ENCODE measurements at places on chromosomes 16 and 17.

GRCh38 chr16:56517206-56517605 lies 2.6 kb downstream of the BBS2 start:
- DNase-seq = no peak

GRCh38 chr17:59389066-59389465 lies 57.6 kb downstream of the YPEL2 start:
- no peak for DNase-seq

DNA sequence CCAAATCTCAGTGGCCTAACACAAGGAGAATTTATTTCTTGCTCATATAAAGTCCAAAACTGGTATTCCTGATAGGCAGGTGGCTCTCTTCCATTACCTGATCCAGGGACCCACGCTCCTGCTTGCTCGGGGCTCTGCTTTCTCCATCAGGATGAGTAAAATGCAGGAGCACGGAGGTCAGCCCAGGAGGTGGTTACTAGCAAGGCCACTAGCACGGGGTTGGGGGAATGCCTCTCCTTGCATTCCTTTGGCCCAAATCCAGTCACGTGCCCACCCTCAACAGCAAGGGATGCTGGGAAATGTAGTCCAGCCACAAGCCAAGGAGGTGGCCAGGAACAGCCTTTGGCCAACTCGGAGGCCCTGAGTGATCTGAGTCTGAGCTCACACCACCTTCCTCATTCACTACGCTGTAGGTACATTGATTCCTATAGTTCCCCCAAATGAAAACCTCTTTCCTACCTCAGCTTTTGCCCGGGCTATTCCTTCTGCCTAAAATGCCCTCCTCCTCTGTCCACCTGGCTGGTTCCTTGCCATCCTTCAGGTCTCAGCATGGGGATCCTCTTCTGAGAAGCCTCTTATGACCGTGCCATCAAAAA lies 38.3 kb upstream of the HAPSTR1 start:
- no peak for DNase-seq

GRCh38 chr17:47352848-47353247 lies 29.1 kb downstream of the EFCAB13 start:
- DNase-seq = no peak

DNA sequence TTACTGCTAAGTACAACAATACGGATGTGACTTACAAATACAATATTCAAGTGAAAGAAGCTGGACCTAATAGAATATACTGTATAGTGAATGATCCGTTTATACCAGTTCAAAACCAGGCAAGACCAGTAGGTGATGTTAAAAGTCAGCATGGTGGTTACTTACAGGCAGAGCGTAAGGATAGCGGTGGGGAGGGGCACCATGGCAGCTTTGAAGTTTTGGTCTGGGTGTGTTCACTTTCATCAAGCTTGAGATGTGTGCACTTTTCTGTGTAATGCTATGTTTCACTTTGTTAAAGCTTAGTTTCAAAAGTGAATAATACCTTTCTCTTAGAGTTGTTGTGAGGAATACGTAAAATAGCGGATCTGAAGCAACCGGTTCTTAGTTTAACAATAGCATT lies 16.5 kb upstream of the SLC35G3 start:
- DNase-seq = no peak

DNA sequence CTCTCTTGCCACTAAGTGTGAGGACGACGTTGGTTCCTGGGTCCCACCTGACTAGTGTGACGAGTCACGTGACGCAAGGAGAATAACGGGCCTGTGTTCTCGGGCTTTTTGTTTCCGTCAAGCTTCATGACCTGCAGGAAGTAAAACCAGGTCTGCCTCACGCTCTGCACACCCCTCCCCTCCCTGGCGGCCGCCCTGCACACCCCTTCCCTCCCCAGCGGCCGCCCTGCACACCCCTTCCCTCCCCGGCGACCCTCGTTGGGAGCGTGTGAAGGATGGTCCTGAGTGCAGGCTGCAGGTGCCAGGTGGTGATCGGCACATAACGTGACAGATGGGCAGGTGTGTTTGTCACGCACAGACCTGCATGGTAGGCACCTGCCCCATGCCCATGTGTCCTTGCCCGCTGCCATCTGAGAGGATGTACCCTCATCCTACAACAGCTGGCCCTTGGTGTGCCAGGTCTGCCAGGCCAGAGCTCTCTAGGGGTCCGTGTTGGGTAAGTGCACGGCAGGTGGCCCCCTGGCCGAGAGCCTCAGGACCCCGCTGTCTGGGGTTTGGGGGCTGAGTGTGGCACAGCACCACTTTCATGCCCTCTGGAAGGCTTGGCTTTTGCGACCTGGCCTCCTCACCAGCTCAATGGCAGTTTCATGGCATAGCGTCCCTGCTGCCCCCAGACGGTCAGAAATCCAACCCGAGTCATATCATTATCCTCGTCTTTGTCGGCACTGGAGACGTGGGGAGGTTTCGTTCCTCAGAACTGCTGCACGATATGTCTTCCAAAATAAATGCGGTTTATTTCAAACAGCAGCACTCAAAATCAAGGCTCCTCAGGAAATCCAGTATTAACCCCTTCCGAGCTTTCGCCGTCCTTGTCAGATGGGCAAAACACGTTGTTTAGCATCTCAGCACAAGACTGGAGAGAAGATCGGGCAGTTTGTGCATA lies 191.8 kb upstream of the CHMP6 start:
- no peak for DNase-seq

DNA sequence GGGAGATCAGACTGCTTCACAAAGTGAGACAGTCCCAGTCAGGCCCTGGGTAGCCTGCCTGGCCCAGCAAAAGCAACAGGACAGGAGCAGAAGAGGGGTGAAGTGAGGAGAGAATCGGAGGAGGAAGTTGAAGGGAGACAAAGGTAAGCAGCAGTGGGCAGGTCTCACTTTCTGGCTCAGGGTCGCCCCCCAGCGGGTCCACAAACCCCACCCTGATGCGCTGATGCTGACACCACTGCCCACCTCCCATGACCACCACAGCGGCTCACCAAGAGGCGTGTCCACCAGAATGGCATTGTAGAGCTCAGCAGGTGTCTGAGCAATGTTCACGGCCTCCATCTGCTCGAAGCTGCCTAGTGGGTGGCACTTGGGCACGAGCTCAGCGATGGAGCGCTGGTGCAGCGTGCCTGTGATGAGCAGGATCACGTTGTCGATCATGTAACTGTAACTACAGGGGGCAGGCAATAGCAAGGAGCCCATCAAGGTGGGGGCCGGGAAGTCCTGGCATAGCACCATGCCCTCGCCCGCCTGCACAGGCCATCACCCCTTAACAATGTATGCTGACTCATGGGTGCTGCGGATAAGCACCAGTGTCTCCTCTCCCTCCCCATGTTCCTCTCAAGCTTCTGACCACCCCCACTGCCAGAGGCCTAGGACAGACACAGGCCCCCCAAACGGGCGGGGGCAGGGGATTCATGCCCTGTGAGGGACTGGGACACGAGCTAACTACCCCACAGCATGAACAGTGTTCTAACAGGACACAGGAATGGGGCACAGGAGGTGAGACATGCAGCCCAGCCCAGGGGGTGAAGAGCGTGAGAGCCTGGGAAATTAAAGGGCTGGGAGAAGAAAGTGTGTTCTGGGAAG lies 13.6 kb downstream of the HSD11B2 start:
- DNase-seq = no peak

DNA sequence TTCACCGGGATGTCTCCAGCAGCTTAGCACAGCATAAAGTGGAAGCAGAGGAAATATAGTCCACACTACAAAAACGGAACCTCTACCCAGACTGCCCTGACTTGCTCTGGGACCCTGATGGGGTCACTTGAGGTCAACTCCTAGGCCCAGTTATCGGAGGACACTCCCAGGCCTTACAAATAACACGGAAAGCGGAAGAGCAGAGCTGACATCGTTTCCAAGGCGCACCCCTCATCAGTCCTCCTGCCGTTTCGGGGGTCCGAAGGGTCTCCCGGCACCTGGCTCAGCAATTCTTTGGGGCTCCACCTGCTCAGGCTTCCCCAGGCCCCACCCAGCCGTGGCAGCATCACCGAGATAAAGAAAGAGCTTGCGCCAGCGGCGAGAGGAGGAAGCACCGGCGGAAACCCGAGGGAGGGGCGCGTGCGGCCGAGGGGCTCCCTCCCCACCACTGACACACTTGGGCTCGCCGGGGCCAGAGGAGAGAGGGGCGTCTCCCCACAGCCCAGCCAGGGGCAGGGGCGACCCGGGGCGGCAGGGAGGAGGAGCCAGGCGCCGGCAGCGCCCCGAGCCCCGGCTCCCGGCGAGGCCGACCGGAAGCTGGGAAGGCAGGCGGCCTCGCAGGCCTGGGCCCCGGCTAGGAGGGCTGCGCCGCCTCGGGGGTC lies 727 bp downstream of the CORO7 start:
- DNase-seq = no peak

DNA sequence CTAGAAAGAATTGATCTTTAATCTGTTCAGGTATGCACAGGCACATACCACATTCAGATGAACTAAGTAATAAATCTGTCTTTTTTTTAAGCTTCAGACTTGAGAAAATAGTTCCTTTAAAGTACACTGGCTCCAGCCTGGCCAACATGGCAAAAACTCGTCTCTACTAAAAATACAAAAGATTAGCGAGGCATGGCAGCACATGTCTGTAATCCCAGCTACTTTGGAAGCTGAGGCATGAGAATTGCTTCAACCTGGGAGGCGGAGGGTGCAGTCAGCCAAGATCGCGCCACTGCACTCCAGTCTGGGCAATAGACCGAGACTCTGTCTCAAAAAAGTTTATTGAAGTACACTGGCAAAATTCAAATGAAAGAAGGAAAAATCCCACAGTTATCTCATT lies 111.0 kb upstream of the NETO2 start:
- no peak for DNase-seq

GRCh38 chr16:50267651-50268050 lies 1.3 kb downstream of the ADCY7 start:
- DNase-seq = no peak

DNA sequence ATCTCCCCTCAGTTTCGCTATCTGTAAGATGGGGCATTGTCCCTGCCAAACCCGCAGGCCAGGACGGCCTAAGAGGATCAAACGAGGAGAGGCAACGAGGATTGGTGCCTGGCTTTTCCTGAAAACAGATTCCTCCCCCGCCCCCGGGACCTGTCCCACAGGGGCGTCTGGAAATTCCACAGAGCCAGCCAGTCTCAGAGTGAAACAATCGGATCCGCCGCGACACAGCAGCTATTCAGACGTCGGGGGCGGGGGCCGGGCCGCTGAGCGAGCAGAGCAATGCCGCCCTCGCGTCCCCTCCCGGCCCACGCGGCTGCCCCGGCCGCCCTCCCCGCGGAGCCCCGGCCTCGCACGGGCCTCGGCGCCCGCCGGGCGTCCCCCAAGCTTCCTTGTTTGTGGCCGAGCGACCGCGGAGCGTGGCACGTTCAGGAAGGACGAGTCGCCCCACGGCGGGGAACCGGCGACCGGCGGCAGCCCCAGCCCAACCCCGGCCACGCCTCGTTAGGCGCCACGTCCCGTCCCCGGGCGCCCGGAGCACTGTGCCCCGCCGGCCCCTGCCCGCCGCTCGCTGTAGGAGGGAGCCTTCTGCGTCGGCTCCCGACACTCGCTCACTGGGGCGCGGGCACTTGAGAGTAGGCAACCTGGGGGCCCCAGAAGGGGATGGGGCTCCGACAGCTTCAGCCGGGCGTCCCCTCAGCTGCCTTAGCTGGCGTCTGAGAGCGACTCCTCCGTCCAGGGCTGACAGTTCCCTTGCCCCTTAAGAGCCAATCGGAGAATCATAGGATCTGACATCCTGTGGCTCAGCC lies 29.6 kb upstream of the PHOSPHO1 start:
- DNase-seq = peak; percentile 24

GRCh38 chr17:17227608-17228520 lies 9.1 kb downstream of the FLCN start:
- no peak for DNase-seq

DNA sequence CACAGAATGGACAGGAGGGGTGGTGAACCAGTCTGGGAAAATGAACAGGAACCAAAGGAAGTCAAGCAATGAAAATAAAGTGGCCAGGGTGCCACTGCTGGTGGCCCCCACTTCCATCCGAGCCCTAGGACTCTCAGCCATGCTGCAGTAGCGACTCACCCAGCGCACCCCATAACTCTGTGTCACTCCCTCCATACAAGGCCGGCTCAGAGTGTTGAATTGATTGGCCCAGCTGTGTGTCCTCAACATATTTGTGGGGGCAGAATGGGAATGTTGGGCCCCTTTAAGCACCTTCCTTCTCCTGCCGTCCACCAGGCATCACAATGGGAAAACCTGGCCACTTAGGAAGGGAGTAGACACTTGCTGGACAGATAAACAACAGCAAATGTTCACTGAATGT lies 169.0 kb upstream of the SDK2 start:
- DNase-seq = no peak

- no peak for DNase-seq
Observed at GRCh38 chr17:751269-752001, 629 bp downstream of the GEMIN4 start.

DNA sequence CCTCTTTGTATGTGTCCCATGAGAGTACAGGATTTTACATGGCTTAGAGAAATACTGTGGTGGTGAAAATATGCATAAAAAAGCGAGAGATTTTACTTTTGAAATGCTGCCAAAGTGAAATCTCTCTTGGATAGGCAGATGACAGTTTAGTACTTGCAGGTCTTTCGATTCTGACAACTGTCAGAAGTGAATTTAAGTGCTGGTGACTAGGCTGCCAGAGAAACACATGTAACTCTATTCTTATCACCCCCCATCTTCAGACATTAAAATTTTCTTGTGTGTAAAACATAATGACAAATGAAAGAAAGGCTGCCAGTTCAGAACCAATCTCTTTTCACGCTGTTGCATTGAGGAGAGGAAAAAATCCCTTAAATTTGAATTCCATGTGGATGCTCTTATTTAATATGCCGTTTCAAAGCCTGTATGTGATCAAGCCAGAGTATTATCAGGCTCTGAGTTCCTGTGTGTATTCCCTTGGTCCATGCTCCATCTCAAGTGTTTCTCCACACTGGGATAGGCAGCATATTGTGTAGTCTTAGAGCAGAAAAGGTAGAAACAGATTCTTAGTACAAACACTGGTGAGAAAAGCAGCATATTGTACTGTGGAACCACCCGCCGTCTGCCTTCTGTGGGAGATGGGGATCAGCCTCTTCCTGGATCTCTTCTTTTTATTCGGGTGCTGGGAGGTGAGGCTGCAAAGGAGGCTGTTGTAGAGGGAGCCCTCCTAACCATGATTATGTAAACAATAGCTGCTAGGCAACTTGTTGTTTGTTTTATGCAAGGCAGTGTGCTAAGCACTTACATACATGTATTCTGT lies 291.3 kb downstream of the WWOX start:
- DNase-seq = no peak

- DNase-seq = no peak
Observed at GRCh38 chr16:19589771-19590302, 34.3 kb downstream of the VPS35L start.
